ENCODE measurements at places on chromosomes 2 and 18.

DNA sequence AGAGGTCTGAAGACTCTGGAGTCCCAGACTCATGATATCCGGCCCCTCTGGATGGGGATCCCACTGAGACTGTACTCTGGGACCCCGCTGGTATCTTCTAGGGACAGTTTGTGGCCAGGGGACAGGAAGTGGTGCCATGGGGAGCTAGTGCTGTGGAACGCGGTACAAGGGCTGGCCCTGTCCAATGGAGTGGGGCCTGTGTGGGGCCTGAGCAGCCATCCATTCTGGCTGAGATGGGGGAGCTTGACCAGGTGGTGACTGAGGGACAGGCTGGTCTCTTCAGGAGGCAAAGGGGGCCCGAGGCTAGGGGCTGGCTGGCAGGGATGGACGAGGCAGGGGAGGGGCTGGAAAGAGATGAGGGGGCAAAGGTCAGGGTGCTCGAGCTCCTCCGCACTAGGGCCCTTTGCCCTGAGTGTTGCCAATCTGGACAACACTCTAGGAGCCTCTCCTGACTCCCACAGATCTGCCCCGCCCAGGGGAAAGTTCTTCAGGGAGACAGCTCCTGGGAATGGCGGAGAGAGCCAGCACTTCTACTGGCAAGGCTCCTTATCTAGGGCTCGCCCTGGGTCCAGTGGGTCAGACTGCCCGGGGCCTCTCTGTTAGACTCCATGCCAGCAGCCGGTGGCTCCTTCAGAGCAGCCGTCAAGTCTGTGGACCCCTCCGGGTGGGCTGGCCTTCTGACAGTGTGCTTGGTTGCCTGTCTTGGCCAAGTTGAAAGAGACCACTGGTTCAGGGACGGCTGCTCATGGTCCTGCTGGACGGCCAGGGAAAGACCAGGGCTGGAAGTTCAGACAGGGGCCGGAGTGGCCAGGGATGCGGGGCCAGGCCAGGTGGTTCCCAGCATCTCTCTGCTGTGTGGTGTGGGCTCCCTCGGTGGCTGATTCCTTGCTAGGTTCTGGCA is 12.3 kb downstream of the MALL start:
- DNase-seq, result no peak

DNA sequence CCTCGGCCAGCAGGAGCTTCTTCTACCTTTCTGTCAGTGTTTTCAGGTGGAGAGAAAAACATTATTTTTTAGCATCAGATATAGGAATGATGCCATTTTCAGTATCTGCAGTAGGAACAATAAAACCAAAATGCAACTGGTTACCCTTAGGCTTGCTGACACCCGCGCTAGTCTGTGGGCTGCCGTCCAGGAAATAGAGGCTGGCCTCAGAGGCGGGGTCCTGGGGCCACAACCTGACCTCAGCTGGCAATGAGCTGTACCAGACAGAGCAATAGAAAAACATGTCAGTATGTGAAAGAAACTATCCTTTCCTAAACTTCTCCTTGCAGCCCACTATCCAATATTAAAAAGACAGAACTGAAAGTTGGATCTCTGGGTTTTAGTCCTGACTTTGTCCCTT is 4.6 kb upstream of the ST6GAL2 start:
- DNase-seq, result no peak

- DNase-seq, result peak; percentile 50
These were observed 281.7 kb downstream of the CCDC85A start for GRCh38 chr2:56465491-56465890.

DNA sequence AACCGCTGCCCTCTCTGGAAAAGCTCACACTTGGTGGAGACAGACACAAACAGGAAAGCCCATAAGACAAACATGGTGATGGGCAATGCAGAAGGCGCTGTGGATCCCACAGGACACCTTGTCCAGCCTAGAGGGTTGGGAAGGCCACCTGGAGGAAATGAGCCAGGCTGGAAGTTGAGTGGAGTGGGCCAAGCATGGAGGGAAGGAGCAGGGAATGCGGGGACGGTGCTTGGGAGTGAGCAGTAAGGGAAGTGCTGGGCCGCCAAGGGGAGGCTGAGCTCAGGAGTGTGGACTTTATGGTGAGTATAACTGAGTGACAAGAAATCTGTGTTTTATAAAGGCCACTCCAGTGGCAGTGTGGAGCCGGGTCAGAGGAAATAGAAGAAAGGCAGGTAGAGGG is 2.8 kb upstream of the GRHL1 start:
- DNase-seq, result no peak

DNA sequence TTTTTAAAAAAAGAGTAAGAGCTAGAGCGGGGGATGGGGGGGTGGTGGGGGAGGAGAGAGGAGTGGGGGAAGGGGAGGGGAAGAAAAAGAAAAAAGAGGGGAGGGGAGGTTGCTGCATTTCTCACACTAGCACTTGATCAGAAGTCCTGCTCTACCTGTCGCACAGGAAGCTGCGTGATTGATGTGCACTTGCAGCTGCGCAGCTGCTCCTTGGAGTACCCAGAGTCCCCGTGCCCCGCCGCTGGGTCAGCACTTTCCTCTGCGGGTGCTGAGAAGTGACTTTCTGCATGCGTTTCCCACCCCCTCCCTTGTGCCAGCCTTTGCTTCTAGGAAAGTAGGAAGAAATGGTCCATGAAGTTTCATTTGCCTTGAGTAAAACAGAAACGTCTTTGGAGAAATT is 297.3 kb downstream of the ETAA1 start:
- DNase-seq, result no peak

DNA sequence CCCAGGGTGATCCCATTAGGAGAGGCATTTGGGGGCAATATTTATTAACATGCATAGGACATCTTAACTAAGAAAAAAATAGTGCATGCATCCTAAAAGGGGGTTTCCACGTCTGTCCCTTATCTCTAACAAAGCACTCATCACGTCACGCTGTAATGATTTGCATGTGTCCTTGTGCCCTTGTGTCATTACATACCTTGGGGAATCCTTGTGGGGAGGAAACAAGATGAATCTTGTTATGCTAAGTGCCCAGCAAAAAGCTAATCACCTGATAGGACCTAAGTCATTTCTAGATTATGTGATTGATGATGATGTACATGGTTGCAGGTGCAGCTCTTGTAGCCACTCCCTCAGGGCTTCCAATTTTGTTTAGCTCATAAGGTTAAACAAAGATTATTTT is 250.9 kb downstream of the FBXO15 start:
- no peak for DNase-seq

DNA sequence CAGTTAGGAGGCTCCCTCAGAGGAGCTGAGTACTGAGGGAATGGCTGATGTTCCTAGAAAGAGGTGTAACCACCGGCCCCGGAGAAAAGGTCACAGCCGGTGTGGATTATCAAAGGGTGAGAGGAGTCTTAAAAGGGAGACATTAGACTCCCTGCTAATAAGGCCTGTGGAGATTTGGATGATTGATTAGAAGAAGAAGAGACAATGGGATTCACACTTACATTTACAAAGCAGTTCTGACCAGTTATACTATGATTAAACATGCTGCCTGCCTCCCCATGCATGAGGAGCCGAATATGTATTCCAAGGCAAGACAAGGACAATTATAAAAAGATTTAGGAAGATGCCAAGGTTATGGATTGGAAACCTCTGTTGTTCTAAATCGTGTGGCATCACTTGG is 302.4 kb downstream of the SLC4A3 start:
- DNase-seq, result no peak

DNA sequence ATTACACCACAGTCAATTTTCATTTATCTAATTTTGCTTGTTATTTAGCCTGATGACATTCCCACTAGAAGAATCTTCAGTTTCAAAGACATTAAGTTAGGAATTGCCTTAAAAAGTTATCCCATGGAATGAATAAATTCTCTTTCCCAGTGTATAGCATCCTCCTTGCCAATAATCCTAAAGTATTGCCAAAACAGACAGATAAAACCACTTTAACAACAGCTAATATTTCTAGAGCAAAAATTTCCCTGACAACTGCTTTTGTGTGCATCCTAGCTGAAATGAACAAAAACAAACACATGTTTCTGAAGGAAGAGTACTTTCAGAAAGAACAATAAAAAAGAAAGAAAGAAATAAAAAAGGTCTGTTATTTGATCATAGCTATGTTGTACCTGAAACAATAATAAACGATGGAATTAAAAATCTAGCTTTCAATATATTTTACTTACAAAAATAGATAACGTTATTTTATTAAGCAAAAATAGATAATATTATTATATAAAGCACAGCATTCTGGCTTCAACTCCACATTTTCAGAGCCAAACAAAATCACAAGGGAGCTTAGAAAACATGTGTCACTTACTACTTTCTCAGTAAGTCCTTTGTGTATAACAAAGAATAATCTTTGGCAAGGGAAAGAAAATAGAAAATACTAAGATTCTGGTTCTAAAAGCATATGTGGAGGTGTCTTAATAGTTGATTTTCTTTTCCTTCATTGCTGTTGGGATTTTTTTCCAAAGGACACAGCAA is 939.0 kb upstream of the CRIM1 start:
- DNase-seq, result no peak

- no peak for DNase-seq
These were observed 4.8 kb upstream of the EFHD1 start for GRCh38 chr2:232628466-232629128.

- DNase-seq, result no peak
These were observed 21.7 kb downstream of the ACSL3 start for GRCh38 chr2:222882484-222882928.

- DNase-seq, result no peak
These were observed 65.6 kb upstream of the SCN1A start for GRCh38 chr2:166193407-166193806.

DNA sequence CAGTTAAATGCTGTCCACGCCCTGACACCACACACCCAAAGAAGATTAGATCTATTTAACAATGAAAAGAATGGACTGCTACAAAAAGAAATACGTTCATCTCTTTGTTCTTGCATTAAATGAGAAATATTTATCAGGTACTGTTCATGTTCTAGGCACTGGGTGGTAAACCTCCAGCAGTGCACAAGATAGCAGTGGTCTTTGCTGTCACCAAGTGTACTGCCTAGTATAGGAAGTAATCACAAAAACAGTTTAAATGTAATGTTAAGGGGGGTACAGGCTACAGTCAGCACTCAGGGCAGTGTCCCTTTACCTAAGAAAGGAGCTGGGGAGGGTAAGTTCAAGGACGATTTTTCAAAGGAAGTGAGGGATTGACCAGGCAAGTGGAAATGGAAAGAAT is 443.6 kb downstream of the PARD3B start:
- no peak for DNase-seq

DNA sequence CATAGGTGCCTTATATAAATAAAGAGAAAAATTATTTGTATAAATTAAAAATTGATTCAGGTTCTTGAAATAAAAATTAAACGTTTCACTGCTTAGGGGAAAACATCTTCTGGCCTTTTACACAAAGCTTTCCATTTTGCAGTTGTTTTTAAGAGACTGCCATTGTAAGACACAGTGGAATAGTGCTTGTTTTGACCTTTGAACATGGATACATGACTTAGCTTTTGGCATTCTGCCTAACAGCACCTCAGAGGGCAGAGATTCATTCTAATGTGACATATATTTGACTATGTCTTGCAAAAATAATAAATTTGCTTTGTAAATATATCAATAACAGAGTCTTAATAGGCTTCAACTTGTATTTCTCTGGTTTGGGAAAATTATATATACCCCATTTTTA is 142.1 kb downstream of the SLC4A10 start:
- DNase-seq, result no peak

DNA sequence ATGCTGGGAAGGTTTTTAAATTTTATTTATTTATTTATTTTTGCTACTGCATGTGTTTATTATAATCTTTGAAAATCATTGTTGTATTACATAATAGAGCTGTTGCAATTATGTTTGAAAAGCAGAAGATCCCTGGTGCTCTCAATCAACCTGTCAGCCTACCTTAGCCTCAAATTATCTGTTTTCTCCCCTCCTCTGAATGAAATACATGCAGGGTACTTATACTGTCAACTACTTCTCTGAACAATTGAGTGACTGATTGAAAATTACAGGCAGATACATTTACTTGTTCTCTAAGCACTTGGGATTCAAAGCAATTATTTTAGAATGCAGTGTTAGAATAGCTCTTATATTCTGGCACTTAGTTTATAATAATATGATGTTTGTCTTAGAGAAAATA is 8.1 kb downstream of the KYNU start:
- no peak for DNase-seq

DNA sequence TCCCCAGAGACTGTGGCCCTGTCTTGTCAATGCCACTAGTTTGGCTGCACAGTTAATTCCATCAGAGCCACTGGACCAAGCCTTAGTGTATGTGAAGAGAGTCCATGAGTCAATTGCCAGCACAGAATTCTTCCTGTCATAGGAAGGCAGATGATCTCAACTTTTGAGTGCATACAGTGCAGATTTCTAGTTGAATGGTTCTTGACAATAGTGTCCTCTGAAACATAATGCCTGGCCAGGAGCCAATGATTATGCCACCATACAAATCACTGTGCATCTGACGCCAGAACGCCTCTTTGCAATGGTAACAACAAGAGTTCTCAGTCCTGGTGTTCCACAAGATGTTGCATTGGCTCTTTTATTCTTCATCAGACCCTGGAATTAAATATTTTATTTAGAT is 7.1 kb downstream of the NEUROD1 start:
- no peak for DNase-seq

DNA sequence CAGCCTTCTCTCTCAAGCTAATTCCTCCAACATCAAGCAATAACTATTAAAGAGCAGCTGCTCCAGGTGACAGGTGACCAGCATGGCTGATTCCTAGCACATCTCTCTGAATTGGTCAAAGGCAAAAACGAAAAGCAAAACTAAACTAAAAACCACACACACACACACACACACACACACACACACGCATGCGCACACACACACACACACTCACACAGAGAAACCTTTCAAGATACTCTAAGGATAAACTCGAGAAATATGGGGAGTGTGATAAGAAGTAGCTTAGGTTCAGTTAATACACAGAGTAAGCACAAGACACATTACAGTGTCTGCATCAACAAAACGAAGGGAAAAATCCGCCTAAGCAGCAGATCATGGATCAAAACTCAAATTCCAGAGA is 74.5 kb upstream of the FZD7 start:
- DNase-seq, result no peak

- no peak for DNase-seq
These were observed 321.0 kb upstream of the HS6ST1 start for GRCh38 chr2:128639693-128640092.

DNA sequence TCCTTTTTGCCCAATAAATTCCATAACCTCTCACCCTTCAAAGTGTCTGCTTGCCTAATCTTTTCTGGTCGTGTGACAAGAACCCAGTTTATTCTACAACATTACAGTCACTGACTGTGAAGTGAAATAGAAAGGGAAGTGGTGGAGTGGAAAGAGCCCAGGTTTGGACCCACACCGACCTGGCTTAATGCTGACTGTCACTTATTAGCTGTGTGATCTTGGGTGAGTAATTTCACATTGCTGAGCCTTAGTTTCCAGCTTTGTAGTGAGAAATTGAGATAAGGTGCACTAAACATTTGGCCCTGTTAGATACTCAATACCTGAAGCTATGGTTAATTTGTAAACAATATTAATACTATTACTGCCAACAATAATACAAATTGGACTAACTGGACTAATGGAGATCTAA is 291.1 kb downstream of the AGPS start:
- no peak for DNase-seq

GRCh38 chr2:99487906-99488305 is 1.9 kb downstream of the REV1 start:
- DNase-seq, result peak; percentile 43

- DNase-seq, result no peak
These were observed 3.4 kb upstream of the PLCL1 start for GRCh38 chr2:197801033-197801432.

GRCh38 chr2:80852079-80852807 is 547.7 kb upstream of the LRRTM1 start:
- no peak for DNase-seq

GRCh38 chr18:67518566-67518965 is 2.0 kb upstream of the DSEL start:
- DNase-seq, result no peak

Data from iris pigment epithelial cell (primary cell).